ENCODE measurements at places on chromosomes 1 and 21. TPM values are rescaled to one million over a fixed set of nuclear protein-coding genes. Genes with fewer than 3 reads are reported as not detected.
A peak's percentile ranks its signal among the peaks of the same experiment; 100 is the strongest.

- no peak for DNase-seq
Measured at GRCh38 chr21:28642891-28643290, 349.8 kb downstream of the LTN1 start.

- no peak for DNase-seq
Measured at GRCh38 chr1:66552829-66553228, 18.9 kb downstream of the SGIP1 start.

GRCh38 chr1:209755926-209756614 lies at the start of gene TRAF3IP3:
TSS of gene TRAF3IP3 (plus strand) at chr1:209756053. CDS start at chr1:209760040, 3,987 bp downstream.
- no peak for DNase-seq

DNA sequence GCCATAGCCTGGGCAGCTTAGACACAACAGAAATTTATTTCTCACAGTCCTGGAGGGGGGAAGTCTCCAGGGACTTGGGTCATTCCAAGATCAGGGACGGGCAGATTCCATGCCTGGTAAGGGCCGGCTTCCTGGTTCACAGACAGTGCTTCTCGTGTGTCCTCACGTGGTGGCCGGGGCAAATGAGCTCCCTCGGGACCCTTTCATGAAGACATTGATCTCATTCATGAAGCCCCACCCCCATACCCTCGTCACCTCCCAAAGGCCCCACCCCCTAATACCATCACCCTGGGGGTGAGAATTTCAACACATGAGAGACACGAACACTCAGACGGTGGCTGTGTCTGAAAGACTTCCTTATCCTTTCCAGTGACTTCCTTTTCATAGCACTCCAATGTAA lies 51.5 kb downstream of the ACOT7 start:
- no peak for DNase-seq

DNA sequence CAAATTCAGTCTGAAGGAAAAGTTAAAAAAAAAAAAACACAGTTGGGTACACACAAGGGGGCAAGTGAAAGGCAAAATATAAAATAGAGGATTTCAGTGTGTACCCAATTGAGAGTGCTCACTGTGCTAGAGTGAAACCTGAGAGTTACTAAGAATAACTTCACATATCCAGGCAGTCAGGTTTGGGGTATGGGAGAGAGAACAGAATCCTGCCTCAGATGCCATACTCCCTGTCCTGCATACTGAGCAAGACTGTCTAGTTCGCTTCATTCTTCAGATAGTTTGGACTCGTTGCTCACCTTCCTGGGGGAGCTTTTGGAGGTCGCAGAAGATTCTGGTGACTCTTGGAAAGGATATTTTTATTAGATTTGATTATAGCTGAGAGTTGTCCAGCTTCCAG lies 20.4 kb downstream of the CEP85 start:
- no peak for DNase-seq

DNA sequence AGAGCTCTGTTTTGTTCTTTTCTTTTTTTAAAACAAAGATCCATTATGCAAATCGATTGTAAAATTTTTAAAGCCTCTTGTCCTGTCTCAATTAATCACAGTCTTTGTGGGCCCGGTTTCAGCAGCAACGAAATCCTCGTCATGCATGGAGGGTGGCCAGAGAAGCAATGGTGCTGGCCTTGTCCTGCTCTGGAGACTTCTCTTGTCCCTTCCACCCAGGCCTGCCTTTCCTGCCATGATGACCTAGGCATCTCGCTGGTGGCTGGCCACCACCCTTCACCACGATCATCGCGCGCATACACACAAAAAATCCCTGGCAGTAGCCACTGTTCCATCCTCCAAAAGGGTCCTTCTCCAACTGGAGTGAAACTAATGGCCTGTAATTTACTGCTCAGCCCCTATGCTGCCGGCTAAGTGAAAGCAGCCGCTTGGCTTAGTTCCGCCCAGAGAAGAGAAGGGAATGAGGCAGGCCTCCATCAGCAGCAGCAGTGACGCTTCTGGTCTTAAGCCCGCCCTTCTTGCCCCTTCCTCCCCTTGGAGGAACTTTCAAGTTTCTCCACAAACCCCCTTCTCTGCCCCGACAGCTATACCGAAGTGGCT lies 309.5 kb downstream of the NPHP4 start:
- DNase-seq, result no peak

- DNase-seq, result no peak
Measured at GRCh38 chr1:242211254-242212022, 212.5 kb upstream of the MAP1LC3C start.

DNA sequence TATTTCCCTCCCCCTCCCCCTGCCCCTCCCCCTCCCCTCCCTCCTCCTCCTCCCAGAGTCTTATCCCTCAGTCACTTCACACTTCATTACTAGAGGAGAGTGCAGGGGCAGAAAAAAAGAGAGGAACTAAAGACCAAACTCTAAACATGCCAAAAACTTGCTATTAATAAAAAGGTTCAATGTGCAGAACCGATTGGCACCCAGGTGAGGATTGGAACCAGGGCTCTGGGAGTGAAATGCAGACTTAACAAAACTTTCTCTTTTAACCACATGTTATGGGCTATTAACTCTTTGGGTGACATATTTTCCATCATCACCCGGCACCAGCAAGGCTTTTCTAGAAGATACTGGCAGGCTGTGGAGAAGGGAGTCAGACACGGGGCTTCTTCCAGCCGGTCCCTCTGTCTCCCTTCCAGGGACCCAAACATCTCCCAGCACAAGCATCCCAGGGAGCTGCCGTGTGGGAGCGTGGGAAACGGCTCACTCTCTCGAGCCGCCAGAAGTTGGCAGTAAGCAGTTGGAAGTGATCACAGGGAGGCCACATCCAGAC lies 13.6 kb downstream of the NID1 start:
- DNase-seq, result no peak

GRCh38 chr21:31872452-31873274 lies at the start of gene HUNK:
TSS of gene HUNK (plus strand) at chr21:31873020. CDS start at chr21:31873675, 655 bp downstream.
- DNase-seq, result peak; percentile 19

DNA sequence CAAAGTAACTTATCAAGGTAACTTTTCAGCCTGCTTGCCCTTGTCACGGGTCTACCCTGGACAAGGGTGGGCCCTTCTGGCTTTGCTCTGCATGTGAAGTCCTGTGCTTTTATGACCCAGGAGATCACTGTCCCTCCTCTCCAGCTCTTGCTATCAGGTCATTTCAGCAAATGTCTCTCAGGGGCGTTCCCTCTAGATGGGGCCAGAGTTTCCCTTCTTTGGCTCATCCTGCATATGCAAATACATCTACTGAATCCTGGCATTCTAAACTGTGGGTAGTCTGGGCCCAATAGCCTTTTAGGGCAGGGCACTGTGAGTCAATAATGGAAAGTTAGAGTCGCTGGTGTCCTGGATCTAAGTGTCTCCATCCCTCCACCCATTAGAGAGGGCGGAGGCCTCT lies 366.9 kb upstream of the USP24 start:
- no peak for DNase-seq

GRCh38 chr1:234014208-234014607 lies 109.7 kb downstream of the SLC35F3 start:
- no peak for DNase-seq

DNA sequence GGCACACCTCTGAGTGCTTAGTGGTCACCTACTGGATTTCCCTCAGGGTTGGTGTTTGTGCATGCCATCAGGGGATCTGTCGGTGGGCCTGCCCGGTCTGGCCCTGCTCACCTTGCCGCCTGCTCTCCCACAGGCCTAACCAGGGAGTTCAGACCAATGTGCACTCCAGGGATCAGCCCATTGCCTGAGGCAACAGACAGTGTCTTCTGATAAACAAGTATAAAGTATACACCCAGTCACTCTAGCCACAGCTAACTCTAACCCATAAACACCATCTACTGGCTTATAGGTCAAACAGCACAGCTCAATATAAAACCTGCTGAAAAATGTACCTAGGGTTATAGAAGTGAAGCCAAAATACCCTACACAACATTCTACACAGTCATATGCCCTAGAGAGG lies 1300.0 kb downstream of the PLA2G4A start:
- DNase-seq, result no peak

- no peak for DNase-seq
Measured at GRCh38 chr1:185957441-185958363, 223.5 kb downstream of the HMCN1 start.

GRCh38 chr1:66175581-66175980 lies 358.4 kb upstream of the SGIP1 start:
- no peak for DNase-seq

DNA sequence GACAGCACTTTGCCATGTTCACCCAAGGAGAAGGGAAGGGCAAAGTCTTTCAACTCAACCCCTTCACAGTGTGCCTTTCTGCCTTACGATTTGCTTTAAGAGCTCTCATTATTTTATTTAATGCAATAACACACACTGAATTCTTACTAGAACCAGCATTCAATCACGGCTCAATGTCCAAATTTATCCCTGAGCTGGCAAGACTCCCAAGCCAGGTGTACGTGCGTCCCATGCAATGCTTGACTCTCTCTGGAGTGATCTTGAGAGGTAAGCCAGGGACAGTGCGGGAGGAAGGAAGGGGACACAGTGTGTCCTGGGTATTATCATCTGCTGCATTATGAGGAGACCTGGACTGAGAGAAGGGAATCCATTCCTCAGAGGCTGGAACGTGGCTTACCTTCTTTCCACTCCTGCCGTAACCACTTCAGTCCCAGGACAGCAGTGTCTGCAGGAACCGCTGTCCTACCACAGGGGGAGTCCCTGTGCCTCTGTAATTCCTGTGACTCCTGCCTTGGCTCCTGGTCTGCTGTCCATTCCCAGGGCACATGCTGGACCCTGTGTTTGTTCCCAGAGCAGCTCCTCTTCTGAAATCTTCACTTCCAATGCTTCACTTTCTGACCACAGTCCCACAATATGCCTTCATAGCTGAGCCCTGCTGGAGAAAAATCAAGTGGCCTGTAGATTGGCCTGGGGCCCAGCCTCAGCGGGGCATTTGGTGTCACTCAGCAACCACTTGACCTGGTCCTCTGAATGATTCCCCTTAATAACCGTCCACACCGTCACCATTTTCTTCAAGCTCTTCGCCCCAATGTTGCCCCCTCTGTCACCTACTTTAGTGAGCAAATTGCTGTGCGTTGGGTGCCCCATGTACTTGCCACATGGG lies 28.6 kb upstream of the STUM start:
- DNase-seq, result peak; percentile 45

Gene SLC9C2
- total RNA-seq, result 3.3 TPM

Measured in cerebellum (tissue), 4 donors.